ENCODE measurements at places on chromosomes 7 and 10.

GRCh38 chr7:29886827-29887226 is 80.5 kb downstream of the WIPF3 start:
- no peak for DNase-seq

DNA sequence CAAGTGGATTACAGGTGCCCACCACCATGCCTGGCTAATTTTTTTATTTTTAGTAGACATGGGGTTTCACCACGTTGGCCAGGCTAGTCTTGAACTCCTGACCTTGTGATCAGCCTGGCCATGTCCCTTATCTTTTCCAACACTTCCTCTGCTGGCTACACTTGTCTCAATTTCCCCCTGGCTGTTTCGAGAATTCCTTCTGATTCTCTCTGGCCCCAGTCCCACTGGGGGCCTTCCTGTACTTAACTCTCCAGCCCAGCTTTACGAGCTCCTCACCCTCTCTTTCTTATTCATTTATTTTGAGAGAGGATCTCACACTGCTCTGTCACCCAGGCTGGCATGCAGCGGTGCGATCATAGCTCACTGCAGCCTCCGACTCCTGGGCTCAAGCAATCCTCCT is 8.5 kb downstream of the EPHB4 start:
- DNase-seq: no peak

DNA sequence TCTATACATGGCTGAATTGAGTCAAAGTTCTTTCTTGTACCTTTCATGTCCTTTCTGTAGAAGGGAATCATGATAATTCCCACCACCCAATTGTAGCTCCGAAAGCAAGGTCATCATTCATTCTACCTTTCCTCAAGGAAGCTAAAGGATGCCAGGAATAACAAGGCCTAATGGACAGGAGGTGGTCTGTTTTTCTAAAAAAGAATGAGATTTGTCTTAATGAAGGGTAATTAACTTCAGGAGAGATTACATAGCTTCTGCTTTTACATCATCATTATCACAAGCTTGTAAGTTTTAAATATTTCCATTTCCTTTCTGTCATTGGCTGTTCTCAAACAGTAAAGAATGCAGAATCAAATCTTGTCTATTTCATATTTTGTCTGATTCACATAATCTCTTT is 249.5 kb upstream of the SORCS1 start:
- DNase-seq: no peak

- no peak for DNase-seq
These were observed 181.2 kb upstream of the PRSS58 start for GRCh38 chr7:142438923-142439515.

- no peak for DNase-seq
These were observed 47.3 kb upstream of the AUTS2 start for GRCh38 chr7:69550991-69551390.

DNA sequence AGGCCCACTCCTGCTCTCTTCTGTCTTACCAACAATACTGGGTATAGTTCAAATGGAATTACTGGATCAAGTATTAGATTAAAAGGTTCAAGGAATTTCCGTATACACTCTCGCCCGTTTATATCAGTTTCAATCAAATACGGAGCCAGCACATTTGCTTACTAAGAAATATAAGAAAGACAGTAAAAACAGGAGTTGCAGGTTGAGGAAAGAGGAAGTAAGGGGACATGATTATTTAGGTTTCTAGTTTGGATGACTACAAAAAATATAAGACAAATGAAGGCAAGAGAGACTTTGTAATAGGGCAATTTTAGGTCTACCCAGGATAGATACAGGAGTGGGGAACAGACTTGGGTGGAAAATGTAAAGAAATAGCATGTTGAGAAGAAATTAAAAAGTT is 109.9 kb upstream of the ABI1 start:
- DNase-seq: peak; percentile 23

- DNase-seq: no peak
These were observed 10.2 kb downstream of the PRLHR start for GRCh38 chr10:118585234-118585633.

GRCh38 chr10:21524131-21524525 is 1.4 kb downstream of the SKIDA1 start:
- DNase-seq: no peak

- no peak for DNase-seq
These were observed 391.4 kb downstream of the TNS3 start for GRCh38 chr7:47190462-47190861.

GRCh38 chr7:125390981-125391380 is 461.4 kb upstream of the POT1 start:
- DNase-seq: no peak

DNA sequence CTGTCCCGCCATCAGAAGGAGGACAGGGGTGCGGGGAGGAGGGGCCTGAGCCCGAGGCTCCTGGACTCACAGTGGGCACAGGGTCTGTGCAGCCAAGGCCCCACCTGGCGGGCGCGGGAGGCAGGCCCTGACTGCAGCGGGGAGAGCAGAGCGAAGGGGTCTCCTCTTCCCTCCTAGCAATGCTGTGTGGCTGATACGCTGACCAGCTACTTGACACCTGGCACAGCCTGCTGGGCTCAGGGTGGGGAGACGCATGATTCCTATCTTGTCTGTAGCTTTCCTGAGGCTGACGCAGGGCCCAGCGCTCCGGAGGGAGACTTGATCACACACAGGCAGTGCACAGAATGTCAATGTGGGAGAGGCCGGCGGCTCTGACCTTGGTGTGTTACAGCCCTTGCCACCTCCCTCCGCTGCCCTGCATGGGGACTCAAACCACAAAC is 174.9 kb downstream of the ELFN1 start:
- no peak for DNase-seq

DNA sequence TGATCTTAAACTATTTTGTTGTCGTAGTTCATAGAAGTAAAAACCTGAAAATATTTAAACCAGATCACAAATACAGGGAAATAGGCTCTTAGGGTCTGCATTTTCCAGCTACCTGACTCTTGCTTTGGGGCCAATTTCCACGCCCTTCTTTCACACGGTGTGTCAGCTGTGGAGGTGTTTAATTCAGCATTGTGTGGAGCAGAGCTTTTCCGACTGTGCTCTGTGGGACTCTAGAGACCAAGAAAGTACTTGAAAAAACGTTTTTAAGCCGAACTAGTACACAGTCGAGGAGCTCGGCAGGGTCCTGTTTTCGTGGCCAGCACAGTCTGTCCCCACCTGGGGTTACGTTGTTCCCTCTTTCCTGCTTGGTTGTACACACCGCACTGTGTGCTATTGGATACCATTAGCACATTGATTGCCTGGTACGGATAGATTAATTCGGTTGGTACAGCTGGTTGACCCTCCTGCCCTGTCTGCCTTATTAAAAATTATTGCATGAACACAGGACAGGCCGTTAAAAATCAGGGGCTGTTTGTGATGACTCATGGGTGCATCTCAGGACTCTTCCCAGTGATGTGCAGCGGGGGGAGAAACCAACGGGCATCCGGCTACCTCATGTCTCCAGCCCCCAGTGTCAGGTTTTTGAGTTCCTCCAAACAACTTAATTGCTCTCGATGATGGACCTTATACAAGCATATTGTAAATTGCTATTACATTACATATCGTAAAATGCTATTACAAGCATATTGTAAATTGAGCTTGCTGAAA is 80.7 kb upstream of the BTBD16 start:
- DNase-seq: no peak

DNA sequence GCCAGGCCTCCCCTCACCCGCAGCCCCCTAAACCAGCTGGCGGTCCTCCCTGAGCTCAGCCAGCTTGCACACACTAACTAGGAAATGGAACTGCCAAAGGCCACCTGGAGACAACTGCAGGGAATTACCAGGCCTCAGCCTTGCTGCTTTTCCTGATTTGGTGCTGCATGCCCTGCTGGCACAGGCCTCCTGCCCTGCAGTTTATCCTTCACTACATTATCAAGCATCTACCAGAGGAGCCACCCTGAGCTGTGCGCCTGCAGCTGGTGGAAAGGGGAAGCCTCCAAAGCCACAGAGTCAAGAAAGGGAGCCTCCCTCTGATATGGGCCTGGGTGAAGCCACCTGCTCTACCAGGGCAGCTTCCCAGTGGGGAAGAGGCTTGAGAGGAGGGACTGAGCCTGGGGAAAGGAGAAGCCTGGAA is 139.8 kb downstream of the GRID1 start:
- no peak for DNase-seq

DNA sequence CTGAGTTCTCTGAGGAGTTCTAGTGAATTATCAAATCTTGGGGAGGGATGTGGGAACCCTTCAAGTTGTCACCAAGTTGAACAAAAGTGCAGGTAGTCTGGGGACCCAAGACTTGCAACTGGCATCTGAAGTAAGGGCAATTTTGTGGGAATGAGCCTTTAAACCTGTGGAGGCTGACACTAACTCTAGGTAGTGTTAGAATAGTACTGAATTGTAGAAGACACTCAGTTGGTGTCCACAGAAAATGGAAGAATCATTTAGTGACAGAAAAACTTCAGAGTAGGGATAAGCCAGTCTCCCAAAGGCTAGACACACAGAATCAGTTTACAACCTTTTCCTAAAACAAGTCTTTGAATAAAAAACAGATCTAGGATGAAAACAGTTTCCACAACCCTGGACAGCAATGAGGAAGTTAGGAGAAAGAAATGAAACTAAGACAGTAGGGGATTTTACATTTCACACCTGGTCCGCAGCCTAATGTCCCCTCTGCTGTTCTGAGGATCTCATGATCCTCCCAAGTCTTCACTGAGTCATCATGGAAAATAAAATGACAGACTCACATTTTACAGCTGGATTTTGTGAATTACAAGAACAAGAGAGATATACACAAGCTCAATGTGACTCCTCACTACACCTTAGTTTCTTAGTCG is 23.0 kb upstream of the ING3 start:
- peak; percentile 14 for DNase-seq

DNA sequence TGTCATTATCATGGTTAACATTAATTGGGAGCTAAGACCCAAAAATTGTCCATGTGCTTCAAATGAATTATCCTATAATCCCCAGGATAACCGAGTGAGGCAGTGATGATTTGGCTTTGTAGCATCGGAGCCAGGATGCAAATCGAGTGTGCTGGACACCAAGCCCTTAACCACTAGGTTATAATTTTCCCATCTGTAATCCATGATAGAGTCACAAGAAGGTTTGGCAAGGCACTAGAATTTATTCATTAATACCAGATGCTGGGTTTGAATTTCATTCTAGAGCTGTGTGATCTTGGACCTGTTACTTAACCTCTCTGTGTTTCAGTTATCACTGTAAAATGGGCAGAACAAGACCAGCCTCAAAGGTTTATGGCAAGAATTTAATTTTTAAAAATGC is 21.0 kb upstream of the ITGB1 start:
- no peak for DNase-seq

DNA sequence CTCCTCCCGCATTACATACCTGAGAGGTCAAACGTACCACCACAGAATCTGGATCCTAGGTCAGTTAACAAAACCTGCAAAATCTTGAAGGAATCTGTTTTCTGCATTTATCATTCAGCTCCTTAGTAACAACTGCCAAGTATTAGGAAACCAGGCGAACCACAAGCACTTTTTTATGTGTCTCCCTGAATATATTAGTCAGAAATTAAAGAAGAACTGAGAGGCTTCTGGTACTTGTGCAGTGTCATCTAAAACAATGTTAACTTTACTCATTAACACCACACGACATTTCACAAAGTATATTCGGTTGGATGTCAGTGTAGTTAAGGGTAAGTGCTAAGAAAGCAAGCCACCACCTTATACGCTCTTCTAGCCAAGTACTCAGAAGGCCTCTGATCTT is 2.5 kb downstream of the CCDC6 start:
- DNase-seq: no peak

DNA sequence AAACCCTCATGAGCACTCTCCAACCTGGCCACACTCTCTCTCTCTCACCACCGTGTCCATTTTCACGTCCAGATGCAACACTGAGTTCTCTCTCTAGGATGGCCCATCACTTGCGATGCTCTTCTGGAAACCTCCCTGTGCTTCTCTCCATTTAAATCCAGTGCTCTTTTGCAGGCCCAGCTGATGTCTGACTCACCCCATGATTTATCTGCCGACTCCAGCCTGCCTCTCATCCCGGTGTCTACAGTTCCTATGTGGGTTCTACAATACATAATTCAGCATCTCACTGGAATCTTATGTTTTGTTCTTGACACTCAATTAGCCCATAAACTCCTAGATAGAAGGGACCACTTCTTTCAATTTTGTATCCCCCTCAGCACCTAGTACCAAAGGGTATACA is 5.0 kb downstream of the TPK1 start:
- no peak for DNase-seq

DNA sequence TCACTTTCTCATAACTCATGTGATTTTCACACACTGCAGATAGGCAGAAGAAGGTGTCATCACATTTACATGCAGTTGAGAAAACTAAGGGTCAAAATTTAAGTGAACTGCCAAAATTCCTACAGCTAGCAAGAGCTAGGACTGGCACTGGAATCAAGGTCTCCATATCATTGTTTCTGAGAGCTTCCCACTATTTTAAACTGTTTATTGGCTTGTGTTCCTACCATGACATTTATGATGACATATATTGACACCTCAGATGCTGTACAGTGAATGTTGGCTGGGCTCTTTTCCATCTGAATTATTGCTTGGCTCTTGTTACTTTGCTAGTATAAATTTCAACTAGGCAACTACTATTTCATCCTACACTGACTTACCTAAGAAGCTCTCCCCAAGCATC is 2.0 kb downstream of the THSD7A start:
- DNase-seq: no peak

- DNase-seq: no peak
These were observed 183.6 kb upstream of the SMIM30 start for GRCh38 chr7:113301983-113302382.

DNA sequence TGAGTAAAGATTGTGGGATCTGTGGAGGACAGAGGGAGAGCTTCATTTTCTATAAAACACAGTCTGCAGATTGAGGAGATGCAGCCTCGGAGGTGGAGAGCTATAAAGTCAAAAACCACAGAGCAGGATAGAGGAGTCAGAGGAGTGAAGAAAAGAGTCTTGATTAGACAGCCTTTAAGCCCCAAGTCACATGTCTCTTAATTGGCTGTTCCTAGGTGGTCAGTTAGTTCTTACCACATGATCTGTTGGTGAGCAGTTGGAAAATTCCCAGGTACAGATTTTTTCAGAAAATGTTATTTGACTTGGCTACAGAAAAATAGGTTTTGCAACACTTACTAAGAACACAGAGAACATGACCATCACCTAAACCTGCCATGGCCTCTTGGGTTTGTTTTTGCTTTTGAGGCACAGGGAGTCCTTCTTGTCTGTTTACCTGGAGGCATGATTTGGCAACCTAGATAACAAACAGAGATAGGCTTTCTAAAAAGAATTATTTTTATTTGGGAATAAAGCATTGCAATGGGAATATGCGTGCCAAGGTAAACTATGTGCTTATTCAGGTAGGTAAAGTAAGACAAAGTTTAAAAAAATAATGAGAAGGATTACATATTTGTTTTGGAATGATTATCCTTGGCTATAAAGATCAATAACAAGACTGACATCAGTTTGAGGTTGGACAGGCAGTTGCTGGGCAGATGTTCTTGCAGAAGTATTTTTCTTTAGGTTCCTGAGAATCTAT is 604 bp upstream of the CYP3A43 start:
- DNase-seq: no peak

DNA sequence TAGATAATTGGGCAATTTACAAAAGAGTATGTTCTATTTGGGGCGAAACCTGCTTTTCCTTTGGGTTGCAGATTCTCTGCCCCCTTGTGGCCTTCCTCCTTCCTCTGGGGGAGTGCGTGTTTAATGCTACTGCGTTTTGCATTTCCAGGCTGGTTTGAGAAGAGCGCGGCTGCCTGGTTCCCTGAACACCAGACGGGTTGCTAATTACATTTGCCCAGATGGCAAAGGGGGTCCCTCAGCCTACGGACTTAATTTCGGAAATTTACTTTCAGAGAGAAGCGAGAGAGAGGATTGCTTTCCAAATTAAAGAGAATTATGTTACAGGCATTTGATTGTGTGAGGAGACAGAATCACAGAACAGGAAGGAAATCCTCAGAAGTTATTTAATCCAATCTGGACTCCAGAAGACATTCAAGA is 91.9 kb upstream of the JAZF1 start:
- DNase-seq: peak; percentile 17

Measured in GM20000 (cell line).